Stimulated activated CD4-positive, alpha-beta T cell treated with anti-CD3 and anti-CD28 coated beads, TNF-alpha, amount 100 ng/mL, for 1 hour (primary cell): ENCODE measurements at places on chromosomes 1 and 21.
A peak's percentile ranks its signal among the peaks of the same experiment; 100 is the strongest.

- peak; percentile 42 for DNase-seq
Observed at GRCh38 chr1:21622466-21623315, 46.5 kb downstream of the RAP1GAP start.

- no peak for DNase-seq
Observed at GRCh38 chr1:9265968-9266367, 26.7 kb upstream of the SPSB1 start.

DNA sequence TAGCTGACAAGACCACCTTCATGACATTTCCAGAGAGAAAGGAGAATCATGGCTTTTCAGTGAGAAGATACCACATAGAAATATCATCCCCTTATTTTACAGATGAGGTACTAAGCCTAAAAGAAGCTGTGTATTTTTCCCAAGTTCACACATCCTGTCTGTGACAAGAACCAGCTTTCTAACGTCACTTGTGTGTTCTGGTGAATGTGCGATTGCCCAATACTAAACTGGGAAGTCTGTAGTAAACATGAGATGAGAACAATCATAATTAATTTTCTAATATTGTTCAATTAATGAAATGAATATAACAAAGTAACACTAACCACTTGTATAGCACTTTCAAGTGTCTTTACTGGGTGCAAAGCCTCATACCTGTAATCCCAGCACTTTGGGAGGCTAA lies 46.0 kb downstream of the PTGER3 start:
- DNase-seq = no peak

GRCh38 chr1:84141182-84142003 lies 2.7 kb upstream of the PRKACB start:
- DNase-seq = no peak

DNA sequence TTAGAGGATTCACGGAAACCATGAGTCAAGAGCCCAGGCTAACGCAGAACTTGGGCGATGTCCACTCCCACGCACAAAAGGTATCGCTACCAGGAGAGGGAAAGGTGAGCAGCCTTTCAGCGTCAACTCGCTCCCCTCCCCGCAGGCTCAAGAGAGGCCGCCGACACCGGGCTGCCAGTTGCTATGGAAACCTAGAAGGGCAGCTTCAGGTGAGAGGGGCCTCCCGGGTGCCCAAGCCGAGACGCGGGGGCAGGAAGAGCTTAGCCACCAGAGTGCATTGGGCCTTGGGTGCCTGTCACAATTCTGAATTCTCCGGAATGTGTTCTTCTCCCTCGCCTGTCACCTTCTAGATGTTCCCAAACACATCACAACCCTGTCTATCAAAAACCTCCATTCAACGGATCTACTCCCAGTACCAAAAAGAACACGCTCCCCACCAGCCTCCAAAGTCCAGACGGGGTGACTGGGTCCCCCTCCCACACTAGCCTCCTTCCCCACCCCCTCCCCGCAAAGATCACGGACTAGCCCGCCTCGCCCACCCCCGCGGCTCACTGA lies 694 bp downstream of the MEAF6 start:
- DNase-seq = no peak

GRCh38 chr21:32378956-32379355 lies 13.9 kb downstream of the URB1 start:
- no peak for DNase-seq

- DNase-seq = peak; percentile 68
Observed at GRCh38 chr1:44807364-44808062, 362 bp upstream of the DYNLT4 start.

GRCh38 chr1:110787328-110788071 lies 85.4 kb upstream of the CD53 start:
- DNase-seq = no peak

DNA sequence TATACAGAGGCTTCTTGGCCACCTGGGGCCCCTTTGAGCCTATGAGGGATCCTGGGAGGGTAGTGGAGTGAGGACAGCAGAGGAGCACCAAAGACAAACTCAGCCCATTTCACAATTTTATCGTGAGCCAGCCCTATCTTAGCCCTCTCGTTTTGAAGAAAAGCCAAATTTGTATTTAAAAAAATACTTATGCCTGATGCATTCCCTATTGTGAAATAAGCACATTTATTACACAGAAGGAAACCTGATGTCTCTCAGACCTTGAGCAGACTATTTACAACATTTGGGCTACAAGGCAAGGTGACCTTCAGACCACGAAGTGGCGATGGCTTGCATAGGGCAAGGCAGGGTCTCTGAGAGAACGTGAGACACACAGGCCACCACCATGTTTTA lies 41.3 kb upstream of the H6PD start:
- no peak for DNase-seq

DNA sequence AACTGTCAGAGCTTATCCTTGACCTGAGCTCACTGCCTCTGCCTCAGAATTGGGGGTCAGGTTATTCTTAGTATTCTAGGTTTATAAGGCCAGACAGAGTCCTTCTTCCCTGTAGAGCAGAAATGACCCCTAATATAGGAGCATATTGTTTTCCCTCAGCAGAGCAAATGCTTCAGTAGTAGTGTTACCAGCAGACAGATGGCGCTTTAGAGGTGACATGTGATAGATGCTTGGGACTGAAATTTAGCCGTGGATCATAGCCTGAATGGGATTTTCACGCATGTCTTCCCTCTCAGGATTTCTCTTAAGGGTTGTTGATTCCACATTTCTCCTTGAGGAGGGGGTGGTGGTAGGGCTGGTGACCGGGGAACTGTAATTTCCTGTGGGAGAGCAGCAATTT lies 24.5 kb downstream of the ADARB1 start:
- no peak for DNase-seq

GRCh38 chr1:217270101-217270500 lies 360.8 kb downstream of the GPATCH2 start:
- no peak for DNase-seq

- DNase-seq = no peak
Observed at GRCh38 chr1:57440096-57440495, 16.2 kb upstream of the DAB1 start.

DNA sequence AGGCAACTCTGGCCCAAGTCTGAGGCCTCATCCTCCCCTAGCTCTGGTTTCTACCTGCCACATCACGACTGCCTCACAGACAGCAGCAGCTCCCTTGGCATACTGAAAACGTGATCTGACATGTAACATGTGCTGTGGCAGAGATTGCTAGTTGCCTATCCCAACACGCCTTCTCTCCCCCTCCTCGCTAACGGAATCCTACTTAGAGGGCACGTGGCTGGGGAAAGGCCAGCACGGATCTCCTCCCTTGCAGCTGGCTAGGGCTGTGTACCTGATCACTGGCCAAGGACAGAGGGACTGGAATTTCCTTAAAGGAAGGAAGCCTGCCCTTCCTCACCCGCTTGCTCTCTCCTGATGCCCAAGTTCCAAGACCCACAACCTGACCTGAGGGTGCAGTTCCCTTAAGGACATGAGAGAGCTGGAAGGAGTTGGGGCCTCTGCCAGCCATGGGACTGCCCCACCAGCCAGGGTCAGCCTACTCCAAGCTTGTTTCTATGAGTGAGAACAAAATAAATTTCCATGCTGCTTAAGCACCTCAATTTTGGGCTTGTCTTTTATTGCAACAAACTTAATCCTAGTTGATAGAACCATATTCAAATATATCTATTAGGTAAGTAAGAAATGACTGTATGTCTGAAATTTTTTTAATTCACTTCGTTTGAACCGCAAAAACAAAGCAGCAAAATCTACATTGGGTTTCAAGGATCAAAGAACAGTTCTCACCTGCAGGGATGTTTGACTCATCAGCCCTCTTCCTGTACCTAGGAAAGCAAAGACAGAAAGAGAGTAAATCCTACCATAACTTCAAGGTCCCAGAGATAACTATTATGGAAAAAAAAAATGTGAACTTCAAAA lies 7.2 kb downstream of the SETD4 start:
- no peak for DNase-seq

- no peak for DNase-seq
Observed at GRCh38 chr1:85935234-85935633, 221.3 kb downstream of the COL24A1 start.

- no peak for DNase-seq
Observed at GRCh38 chr1:93177991-93178390, 2.2 kb downstream of the TMED5 start.

GRCh38 chr21:15277466-15277865 lies 212.7 kb upstream of the NRIP1 start:
- no peak for DNase-seq

DNA sequence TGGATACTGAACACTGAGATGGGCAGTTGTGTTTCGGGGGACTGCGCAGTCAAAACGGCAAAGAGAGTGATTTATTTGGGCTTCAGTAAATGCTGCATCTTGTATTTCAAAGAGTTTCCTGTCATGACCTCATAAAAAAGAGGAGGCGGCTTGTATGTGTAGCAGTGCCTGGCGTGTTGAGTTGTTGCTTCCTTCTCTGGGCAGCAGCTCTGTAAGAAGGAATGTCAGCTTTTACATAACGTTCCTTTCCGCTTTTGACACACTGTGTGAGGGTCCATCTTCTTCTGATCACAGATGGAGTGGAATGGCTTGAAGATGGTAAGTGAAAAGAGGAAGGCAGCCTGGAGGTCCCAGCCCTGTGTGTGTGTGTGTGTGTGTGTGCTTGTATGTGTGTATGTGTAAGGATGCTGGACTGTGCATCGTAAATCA lies 941 bp downstream of the ELAVL4 start:
- DNase-seq = no peak

DNA sequence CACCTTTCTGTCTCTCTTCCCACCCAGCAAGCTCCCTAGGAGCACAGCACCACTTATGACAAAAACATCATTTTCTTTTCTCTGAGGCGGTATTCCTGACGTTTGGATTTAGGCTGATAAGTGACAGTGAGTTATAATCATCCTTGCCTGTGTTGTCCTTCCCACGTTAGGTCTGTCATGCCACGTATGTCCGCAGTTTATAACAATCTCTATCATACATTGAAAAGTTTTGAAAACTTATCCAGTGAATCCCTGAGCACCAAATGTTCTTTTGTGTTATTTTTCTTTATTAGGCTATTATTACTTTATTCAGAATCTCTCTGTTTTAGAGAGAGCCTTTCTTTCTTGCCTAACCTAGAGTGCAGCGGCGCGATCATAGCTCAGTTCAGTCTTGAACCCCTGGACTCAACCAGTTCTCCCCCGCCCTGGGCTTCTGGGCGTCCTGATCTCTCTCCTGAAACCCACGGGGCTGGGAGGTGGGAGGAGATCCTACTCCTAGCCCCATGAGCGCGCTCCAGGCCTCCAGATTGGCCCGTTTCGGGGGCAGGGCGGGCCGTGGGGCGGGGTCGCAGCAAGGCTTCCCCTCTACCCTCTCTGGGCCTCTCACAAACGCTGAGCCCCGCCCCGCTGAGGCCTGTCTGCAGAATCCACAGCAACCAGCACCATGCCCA lies at the start of gene GSTM2:
GSTM2 (plus strand) TSS at position 606 of the 671 bp plus-strand sequence; CDS start at position 665, 59 bp downstream.
- peak; percentile 69 for DNase-seq
